ENCODE measurements at places on chromosomes 11 and 22.

DNA sequence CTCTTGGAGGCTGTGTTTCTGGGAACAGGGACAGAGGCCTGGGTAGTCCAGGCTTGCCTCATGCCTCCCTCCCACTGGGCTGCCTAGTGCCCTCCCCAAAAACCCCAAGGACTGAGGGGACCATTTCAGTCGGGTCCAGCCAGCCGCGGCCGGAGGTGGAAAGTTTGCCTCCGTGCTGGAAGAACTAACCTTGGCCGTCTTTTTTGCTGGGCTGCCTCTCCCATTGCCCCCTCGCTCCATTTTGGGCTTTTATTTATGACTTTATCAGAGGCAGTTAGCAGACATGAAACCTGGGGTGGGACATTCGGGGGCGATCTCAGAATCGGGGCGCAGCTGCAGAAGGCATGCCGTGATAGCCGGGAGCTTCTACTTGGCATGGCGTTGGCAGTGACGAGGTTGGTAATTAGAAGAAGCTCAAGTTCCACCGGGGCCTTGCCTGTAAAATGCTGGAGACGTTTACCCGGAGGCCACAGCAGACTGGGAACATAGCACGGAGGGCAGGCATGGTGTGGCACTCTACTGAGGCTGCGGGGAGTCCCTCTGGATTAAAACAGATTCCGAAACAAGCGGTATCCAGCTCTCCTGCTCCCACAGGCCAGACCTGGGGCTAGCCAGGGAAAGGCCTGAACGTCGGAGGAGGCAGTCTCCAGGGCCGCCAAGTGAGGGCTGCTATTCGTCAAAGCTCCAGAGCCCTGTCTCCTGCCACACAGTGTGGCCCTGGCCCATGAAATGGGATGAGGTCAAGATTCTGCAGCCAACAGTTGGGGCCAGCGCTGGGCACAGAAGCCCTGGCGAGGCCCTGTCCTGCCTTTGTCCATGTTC lies 76.4 kb upstream of the PPARA start:
- no peak for DNase-seq

GRCh38 chr22:39719559-39720450 lies 149.3 kb downstream of the CACNA1I start:
- DNase-seq, result no peak

- DNase-seq, result no peak
Measured at GRCh38 chr11:6387811-6388599, 2.3 kb upstream of the SMPD1 start.

DNA sequence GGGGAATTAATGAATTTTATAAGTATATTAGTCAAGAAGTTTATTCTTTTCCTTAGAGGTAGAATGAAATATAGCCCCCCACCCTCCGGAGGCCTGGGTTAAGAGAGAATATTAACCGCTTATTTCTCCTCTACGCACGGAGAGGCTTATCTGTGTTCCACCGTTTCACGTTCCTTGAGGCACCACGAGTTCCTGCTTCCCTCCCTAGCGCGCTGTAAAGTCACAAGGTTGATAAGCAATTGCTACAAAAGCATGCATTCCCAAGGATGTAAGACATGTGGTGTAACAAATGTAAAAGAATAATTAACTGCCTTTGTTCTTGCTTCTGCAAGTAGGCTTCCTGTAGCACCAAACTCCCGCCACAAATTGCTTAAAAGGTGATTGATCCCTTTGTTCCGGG lies 1.5 kb upstream of the ANKRD42 start:
- DNase-seq, result no peak

GRCh38 chr11:65781962-65782815 lies 1.4 kb upstream of the AP5B1 start:
- DNase-seq, result no peak

DNA sequence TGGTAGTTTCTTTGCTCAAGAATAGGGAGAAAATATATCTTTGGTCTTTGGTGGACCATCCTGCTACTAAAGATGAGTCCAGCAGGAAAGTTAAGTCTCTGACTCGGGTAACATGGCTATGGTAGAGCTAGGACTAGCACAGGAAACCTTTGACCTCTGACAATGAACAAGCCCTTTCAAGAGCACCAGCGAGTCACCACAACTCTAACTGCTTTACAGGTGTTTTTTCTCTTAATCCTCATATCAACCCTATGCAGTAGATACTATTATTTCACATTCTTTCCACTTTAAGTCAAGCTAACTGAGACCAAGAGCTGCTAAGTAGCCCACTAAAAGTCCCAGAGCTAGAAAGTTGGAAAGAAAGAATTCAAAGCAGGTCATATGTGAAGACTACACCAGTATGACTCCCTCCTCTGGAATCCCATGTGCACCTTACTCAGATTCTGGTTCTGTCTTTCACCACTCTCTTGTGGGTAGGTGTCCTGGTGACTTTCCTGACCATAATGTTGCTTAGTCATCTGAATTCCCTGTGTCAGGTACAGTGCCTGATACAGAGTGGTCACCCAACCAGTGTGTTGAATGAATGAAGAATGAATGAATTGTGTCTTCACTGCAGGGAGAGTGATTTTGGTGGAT lies 53.8 kb upstream of the ME3 start:
- no peak for DNase-seq

DNA sequence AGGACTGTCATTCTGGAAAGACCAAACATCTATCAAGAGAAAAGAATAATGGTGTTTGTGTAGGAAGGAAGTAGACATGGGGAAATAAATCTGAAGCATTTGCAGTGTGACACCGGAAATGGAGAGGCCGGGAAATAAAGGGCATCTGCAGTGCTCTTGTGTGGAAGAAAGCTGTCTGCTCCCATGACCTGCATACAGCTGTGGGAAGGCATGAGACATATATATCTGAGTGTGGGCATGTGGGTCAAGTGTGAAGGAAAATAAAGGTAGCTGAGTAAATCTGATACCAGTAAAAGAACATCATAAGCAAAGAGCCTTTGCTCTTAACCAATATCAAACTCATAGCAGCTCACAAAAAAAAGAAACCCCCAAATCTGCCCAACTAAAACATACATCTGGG lies 72.1 kb upstream of the OR5AK2 start:
- DNase-seq, result no peak

DNA sequence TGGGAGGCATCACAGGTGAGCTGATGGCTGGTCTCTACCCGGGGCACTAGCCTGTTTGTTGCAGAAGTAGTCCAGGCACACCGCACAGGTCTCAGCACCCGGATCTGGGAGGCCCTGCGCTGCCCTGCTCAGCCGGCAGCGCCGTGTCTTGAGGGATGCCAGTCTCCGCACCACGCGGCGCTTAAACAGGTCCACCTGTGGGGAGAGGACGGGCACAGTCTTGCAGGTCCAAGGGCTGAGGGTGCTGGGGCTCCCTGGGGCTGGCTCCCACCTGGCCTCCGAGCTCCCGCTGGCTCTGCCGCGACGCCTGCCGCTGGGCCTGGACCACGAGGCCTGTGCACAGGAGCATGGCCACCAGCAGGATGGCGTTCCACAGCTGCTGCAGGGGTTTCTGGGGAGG lies 7.2 kb downstream of the RNF215 start:
- no peak for DNase-seq

GRCh38 chr11:65604258-65604657 lies 8.7 kb upstream of the KCNK7 start:
- no peak for DNase-seq

- DNase-seq, result no peak
Measured at GRCh38 chr11:35376613-35377012, 42.7 kb downstream of the SLC1A2 start.

GRCh38 chr11:17578958-17579357 lies 31.9 kb downstream of the OTOG start:
- DNase-seq, result no peak

DNA sequence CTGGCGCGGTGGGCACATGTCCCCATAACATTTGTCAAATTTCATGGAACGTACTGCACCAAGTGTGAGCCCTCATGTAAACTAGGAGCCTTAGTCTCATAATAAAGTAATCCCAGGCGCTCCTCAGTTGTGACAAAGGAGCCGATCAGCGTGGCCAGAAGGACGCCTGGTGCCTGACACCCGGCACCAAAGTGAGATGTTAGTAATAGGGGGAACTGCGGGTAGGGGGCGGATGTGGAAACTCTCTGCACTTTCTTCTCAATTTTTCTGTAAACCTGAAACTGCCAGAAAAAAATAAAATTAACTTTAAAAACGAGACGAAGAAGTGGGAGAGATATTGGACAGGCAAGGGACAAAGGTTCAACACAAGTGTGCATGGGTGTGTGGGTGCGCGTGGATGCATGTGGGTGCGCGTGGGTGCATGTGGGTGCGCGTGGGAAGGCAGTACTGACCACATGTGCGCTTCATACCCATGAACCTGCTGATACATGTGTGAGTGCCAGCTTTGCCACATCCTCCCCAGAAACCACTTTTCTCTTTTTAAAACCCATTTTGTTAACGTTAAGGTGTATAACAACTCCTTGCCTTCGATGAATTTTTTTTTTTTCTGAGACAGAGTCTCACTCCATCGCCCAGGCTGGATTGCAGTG lies 55.4 kb upstream of the LINC01488 start:
- DNase-seq, result no peak

- no peak for DNase-seq
Measured at GRCh38 chr11:57343825-57344224, 5.7 kb downstream of the P2RX3 start.

DNA sequence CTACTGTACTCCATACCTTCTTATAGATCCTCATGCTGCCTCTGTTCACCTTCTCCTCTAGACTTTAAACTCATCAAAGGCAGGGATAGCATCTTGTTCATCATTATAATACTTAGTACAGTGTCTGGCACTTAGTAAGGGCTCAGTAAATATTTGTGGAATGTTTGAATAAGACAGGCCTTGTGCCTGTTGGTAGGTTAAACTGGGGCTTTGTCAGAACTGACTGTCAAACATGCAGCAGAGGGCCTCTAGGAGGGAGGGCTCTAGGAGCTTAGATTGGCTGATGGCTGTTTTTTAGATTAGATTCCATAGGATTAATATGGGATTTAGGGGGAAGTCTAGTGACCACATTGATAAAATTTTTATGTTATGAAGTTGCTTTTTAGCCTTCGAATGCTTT lies 70.8 kb downstream of the RNF169 start:
- DNase-seq, result no peak

DNA sequence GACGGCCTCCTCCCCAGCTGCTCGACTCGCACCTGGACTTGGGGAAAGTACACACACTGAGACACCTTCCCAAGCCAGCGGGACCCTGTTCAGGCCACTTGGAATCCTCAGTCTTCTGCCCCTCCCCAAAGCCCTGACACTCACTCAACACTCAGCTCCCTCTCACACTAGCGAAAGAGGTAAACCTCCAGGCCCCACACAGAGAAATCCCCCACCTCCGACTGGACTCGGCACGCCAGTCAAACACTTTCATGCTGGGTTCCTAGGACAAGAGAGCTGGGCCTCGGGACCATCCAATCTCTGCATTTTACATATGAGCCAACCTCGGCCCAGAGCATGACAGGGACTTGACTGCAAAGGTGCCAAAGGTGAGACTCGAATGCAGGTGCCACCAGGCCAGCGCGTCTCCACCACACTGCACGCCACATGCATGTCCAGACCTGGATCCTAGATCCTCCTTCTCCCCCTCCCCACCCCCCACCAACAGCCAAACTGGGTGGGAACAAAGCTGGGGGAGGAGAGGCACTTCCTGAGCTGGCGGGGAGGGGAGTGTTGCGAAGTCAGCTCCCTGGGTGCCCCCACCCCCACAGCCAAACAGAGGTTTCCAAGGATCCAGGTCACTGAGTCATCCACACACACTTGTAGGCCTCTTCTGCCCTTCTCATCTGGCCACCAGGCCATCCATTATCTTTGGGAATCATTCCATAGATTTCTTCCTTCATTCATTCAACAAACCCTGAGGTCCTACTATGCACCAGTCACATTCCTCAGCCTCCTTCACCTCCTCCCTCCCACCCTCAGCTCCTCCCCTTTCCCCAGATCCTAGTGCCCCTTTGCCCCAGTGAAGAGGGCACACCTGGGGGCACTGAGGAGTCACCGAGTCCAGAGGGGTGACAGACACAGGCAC lies 10.7 kb upstream of the CD5 start:
- peak; percentile 44 for DNase-seq

- DNase-seq, result no peak
Measured at GRCh38 chr11:9330387-9331384, 16.3 kb upstream of the TMEM41B start.

DNA sequence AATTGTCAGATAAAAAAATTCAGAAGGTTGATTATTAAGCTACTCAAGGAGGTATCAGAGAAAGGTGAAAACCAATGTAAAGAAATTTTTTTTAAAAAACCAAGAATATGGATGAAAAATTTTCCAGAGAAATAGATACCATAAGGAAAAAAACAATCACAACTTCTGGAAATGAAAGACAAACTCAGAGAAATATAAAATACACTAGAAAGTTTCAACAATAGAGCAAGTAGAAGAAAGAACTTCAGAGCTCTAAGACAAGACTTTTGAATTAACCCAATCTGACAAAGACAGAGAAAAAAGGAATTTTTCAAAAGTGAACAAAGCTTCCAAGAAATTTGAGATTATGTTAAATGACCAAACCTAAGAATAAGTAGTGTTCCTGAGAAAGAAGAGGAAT lies 62.9 kb upstream of the TEAD1 start:
- no peak for DNase-seq

GRCh38 chr22:46072981-46073682 lies 77.2 kb upstream of the PPARA start:
- no peak for DNase-seq

- DNase-seq, result no peak
Measured at GRCh38 chr11:28743061-28743550, 634.9 kb downstream of the METTL15 start.

GRCh38 chr11:44936951-44937543 lies 13.6 kb downstream of the TP53I11 start:
- no peak for DNase-seq

- DNase-seq, result no peak
Measured at GRCh38 chr11:21323617-21324016, 654.2 kb downstream of the NELL1 start.

DNA sequence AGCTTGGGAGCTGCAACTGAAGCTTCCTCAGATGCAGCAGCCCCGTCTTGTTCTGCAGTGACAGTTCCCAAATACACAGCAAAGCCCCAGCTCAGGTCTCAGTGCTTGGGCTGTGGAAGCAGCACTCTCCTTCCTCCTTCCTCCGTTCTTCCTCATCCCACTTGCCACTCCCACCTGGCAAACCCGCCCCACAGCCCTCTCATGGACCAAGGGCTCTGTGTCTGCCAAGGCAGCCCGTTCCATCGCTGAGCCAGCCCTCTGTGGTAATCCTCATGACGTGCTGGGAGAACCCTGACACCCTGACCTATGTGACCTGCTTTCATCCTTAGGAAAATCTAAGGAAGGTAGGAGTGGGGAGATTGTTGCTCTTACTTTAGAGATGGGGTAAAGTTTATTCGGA lies 157.0 kb downstream of the DSCAML1 start:
- DNase-seq, result no peak

- no peak for DNase-seq
Measured at GRCh38 chr11:61679296-61679695, 895 bp upstream of the DAGLA start.

DNA sequence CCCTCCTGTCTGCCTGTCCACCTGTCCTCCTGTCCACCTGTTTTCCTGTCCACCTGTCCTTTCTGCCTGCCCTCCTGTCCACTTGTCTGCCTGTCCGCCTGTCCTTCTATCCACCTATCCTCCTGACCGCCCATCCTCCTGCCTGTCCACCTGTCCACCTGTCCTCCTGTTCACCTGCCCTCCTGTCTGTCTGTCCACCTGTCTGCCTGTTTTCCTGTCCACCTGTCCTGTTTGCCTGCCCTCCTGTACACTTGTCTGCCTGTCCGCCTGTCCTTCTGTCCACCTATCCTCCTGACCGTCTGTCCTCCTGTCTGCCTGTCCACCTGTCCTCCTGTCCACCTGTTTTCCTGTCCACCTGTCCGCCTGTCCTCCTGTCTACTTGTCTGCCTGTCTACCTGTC lies 682.8 kb downstream of the TBC1D22A start:
- no peak for DNase-seq

Measured in activated naive CD4-positive, alpha-beta T cell treated with anti-CD3 and anti-CD28 coated beads, Interleukin-2, amount 50 U/mL, for 16 hours (primary cell).